ENCODE measurements at places on chromosomes 16 and 17.

DNA sequence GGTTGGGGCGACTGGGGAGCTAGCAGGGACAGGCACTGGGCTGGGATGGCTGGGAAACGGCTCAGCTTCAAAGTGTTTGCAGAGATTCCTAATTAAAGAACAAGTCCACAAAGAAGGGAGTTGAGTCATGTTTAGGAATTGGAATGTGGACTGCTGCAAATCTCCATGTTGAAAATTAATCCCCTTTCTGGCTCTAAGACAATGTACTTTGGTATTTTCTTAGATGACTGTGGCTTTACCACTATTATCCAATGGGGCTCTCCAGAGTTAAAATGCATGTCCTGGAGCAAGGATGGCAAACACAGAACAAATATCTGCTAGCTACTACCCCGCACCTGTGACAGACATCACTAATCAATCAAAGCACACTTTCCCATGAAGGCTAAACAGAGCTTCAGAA, 22.2 kb upstream of the WSCD1 start:
- DNase-seq = no peak

DNA sequence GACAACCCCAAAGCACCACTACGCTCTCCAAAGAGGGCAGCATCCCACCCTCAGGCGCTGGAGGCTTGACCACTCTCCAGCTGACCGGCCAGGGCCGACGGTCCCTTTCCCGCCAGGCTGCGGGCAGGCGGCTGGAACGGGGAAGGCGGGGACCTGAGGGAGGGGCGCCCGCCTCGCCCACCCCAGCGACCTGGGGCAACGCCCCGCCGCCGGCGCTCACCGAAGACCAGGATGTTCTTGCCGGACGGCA, 431 bp downstream of the DYNC1LI2 start:
- no peak for DNase-seq

GRCh38 chr16:55615071-55615470, 40.7 kb upstream of the SLC6A2 start:
- no peak for DNase-seq

- no peak for DNase-seq
Observed at GRCh38 chr16:11359370-11359769, 14.1 kb downstream of the RMI2 start.

- DNase-seq = no peak
Observed at GRCh38 chr16:69111216-69111875, 5.9 kb downstream of the HAS3 start.

GRCh38 chr17:52138350-52138749, 20.2 kb downstream of the CA10 start:
- DNase-seq = no peak

DNA sequence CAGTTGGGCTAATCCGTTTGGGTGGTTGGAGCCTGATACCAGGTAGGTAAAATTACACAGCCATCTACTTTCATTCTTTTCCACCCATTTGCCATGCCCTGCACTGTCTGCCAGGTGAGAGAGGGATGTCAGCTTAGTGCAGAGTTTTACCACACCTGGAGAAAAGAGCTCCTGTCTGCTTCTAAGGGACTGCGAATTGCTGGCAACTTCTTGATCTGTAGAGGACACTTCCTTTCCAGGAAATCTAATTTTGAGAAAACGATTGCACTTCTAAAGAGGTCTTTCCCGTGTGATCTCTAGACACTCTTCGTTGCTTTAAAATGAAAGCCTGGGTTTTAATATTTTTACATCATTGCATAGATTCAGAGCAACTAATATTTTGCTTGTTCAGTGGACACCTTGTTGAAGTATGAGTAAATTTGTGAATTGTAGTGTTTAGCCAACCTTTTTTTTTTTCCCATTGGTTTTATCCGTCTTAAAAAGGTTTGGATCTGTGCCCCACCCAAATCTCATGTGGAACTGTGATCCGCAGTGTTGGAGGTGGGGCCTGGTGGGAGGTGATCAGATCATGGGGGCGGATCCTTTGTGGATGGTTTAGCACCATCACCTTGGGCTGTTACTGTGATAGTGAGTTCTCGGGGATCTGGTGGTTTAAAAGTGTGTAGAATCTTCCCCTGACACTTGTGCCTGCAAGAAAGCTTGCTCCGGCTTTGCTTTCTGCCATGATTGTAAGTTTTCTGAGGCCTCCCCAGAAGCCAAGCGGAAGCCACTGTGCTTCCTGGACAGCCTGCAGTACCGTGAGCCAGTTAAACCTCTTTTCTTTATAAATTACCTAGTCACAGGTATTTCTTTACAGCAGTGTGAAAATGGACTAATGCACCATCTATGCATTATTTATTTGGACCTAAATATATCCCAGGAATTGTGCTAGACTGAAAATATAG, 104.6 kb downstream of the PRKCA start:
- no peak for DNase-seq

DNA sequence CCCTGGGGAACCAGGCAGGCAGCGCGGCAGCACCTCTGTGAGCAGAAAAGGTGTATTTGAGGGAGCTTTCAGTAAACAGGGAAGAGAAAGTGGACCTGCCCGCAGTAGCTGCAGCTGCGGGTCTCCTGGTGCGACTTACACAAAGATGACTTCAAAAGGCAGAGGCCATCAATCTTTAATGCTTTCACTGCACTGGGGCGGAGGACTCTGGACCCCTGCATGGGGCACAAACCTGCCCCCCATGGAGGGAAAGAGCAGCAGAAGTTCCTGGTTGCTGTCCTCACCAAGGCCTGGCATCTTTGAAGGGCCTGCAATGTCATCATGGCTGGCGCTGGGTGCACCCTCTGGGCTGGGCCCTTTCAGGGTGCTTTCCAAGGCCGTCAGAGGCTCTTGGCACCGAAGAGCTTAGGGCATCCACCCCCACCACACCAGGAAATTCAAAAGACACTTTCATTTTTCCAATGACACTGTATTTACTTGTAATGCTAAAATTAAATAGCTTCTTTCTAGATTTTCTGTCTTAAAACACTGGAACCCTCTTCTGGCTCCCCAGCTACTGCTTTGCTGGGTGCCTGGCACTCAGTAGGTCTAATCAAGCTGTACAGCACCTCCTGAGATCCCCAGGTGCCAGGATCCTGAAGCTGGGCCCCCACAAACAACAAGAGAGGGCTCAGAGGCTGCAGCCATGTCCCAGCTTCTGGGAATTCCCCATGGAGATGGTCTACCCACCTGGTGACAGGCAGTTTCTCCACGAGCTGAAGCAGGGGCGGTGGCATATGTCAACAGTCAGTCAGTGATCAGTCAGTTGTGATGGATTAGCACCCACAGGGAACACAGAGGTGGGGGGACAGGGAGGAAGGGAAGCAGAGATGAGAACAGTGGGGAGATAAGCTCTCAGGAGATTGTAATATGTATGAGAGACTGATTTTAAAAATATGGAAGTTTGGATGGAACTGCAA, 2.1 kb upstream of the CACNG1 start:
- DNase-seq = no peak

DNA sequence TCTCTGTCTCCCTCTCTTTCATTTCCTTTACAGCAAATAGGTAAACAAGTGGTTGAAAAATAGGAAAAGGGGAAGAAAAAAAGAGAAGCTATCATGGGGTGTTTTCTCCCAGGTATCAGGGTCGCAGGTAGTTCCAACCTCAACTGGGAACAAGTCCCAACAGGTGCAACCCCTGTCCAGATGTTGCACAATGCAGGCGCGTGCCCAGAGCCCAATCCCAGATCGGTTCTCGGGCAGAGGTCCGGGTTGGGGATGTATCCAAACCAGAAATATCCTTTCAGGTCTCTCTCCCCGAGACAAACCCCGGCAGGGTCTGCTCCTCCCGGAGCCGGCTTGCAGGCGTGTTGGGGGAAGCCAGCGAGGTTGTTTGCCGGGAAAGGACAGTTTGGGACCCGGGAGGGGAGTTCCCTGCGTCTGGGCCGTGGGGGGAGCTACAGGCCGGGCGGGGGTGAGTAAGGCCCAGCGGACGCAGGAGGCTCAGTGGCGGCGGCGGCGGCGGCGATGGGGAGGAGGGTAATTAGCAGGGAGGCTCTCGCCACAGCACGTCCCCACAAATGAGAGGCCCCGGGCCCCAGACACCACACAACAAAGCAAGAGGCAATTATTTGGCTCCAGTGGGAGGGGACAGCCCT, 21.2 kb upstream of the SP6 start:
- no peak for DNase-seq

- peak; percentile 92 for DNase-seq
Observed at GRCh38 chr16:85799497-85800320, at the start of the genes COX4I1 and EMC8. Gene COX4I1 (plus strand): TSS chr16:85799695. CDS start chr16:85801206, 1,511 bp downstream. Gene EMC8 (minus strand): TSS chr16:85799544. CDS start chr16:85799295, 249 bp downstream.

DNA sequence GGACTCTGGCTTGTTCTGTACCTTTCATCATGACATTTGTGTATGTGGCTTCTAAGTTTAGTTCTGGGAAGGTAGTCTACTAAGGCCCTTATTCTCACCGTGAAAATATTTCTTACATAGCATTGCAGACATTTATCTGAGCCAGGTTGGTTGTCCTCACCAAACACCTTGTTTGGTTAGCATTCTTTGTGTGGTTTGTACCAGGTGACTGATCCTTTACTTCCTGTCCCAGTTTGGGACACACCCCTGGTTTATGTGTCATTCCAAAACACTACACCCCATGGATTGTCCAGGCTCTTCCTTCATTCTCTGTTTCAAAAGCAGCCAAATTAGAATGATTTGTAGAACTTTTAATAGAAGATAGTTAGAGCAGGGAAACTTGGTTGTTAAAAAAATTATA, 23.2 kb upstream of the DUSP14 start:
- no peak for DNase-seq

- DNase-seq = peak; percentile 30
Observed at GRCh38 chr17:80035687-80035936, at the start of gene TBC1D16. Gene TBC1D16 (minus strand): TSS chr17:80035872. CDS start chr17:80013547, 22,325 bp downstream.

- no peak for DNase-seq
Observed at GRCh38 chr16:74792225-74792624, 17.6 kb upstream of the FA2H start.

DNA sequence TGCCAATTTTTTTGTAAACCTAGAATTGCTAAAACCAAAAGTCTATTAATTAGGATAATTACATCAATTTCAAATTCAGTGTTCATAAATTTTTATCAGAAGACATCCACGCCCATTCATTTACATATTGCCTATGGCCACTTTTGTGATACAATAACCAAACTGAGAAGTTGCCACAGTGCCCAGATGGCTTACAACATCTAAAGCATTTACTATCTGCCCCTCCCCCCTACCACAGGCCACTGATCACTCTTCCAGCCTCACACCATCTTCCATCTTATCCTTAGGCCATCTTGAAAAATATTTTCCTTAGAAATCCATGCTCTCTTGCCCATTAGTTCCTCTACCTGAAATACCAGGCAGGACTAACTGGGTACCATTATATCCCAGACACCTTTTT, 6.3 kb upstream of the PRKAR1A start:
- no peak for DNase-seq

DNA sequence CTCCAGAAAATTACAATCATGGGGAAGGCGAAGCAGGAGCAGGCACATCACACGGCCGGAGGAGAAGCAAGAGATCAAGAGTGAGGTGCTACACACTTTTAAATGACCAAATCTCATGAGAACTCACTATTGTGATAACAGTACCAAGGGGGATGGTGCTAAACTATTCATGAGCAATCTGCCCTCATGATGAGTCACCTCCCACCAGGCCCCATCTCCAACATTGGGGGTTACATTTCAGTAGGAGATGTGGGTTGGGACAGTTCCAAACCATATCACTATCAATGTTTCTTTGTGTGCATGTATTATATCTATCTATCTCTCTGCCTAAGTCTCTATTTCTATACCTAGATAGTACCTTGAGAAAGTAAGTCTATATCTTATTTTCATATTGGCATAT, 724.8 kb downstream of the CDH11 start:
- no peak for DNase-seq

GRCh38 chr16:14007450-14007849, 63.7 kb upstream of the MRTFB start:
- no peak for DNase-seq

DNA sequence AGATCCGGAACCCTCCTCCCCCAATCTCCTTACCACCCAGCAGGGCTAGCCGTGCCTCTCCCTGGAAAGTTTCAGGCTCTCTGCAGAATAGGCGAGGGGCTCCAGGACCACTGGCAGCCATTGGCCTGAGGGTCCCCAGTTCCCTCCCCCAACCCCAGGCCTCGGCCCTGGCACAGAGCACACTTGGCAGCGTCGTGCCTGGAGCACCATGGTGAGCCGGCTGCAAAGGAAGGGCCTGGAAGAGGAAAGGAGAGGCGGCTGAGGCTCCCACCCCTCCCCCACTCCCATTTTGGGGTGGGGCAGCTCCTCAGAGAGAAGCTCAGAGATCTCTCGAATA, 369 bp upstream of the BTBD17 start:
- DNase-seq = no peak

GRCh38 chr17:50458701-50459676, 9.7 kb downstream of the CHAD start:
- no peak for DNase-seq

DNA sequence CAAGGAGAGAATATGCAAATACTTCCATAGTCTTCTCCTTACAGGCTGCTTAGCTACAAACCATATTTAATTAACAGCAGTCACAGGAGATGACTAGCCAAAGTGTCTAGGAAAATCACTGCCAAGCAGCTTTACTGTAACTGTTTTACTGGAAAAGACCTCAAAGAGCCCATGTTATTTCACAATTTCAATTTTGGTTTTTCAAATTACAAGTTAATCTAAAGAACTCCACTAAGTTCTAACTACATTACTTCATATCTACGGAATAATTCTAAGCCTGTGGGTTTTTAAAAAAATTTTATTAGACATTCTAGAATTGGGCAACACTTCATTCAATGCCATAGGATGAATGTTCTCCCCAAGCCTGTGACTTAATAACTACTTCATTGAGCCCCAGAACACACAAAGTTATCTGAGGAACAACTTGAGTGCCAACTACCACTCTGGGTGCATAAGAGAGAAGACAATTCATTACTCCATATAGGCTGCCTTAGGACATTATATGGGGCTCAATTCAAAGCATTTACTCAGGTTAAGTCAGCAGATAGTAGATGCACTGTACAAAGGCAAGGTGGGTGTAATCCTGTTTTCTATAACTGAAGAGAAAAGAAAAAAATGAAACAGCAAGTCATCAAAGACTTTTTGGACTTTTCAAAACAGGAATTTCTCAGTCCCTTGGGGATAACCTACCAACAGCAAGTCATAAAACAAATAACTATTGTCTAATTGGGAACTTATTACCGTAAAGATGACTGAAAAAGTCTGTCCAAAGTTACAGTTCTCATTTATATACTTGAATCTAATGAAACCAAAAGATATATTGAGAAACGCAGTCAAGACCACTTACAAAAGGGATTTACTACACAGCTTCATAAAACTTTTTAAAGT, 33.0 kb downstream of the STAT3 start:
- no peak for DNase-seq

DNA sequence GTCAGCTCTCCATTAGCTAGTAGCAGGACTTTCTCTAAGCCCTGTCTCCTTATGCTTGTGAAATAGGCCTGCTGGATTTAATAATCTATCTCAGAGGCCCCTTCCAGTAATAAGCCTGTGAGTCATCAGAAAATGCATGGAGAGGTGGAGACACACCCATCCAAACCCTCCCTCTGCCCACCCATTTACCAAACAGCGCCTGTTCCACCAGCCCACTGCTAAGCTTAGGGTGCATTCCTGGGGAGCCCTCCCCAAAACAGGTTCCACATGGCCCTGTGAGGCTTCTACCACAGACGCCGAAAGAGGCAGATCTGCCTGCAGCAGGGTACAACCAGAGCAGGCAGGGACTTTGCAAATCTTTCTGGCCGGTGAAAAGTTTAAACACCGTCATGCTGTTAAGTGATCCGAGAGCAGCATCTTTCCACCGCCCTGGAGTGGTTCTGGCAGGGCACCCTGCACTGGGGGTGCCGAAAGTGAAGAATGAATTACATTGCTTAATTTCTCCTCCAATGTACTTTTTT, 99.3 kb downstream of the GAS7 start:
- DNase-seq = no peak

- DNase-seq = peak; percentile 61
Observed at GRCh38 chr17:43694081-43694870, 32.6 kb upstream of the MEOX1 start.
